ENCODE measurements at places on chromosomes 3 and 15.

- peak; percentile 30 for DNase-seq
These were observed 1.4 kb downstream of the SETD5 start for GRCh38 chr3:9398700-9399336.

DNA sequence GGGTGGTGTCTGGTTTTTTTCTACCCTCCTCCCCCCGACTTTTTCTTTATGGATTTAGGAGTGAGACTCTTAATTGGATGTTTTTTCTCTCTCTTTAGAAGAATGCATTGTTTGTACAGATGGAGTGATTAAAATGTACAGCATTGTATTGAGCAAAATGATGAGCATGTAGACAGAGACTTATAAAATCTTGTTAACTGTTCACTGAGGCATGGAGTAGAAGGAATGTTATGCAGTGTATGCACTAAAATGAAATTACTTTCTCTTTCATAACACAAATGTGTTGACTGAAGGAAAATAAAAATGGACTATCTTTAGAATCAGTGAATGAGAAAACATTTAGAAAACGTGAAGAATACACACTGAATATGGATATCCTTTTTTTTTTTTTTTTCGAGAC is 39.8 kb downstream of the ZFAND6 start:
- no peak for DNase-seq

- DNase-seq: peak; percentile 41
These were observed 1.5 kb upstream of the FSIP1 start for GRCh38 chr15:39784125-39784524.

DNA sequence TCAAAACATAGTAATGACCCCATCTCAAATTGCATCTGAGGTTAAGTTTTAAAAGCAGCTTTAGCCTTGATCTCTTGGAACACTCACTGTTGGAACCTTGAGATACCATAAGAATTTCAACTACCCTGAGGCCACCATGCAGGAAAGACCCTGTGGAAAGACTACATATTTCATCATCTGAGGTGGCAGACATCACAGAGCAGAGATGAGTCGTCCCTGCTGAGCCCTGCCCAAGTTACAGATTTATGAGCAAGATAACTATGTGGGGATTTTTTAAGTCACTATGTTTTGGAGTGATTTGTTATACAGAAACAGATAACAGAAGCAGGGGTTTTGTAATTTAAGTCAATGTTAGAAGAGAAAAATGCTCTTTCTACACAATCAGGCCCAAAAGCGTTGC is 168.4 kb downstream of the STAC start:
- DNase-seq: peak; percentile 38

DNA sequence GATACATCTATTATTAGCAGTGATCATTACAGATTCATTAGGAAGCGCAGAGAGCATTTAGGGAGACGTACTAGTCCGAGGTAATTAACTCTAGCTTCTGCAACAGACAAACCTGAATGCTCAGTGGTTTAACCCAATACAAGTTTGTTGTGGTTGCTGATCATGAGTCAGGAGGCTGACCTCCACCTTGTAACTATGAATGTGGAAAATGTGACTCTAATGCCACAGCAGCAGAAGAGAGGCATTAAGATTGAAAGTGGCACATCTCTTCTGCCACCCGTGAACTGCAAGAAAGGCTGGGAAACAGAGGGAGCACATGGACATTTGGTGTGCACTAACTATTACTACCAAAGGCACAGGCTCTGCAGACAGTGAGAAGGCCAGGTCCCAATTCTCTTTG is 71.2 kb upstream of the C3orf80 start:
- DNase-seq: peak; percentile 19

- DNase-seq: no peak
These were observed 391.4 kb upstream of the DPH6 start for GRCh38 chr15:35937380-35937779.

DNA sequence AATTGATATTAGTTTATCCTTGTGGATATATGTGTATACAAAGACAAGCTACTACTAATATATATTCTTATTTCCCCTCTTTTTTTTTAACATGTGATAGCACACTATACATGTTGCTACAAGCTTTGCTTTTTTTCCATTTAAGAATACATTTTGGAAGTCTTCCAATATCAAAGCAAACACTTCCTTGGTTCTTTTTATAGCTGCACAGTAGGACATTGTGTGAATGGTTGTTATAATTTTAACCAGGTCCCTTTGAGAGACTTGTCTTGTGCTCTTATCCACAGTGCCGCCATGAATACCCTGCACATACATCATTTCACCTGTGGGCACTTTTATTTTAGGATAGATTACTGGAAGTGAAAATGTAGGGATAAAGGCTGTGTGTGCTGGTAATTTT is 88.7 kb downstream of the CACNA2D3 start:
- no peak for DNase-seq

DNA sequence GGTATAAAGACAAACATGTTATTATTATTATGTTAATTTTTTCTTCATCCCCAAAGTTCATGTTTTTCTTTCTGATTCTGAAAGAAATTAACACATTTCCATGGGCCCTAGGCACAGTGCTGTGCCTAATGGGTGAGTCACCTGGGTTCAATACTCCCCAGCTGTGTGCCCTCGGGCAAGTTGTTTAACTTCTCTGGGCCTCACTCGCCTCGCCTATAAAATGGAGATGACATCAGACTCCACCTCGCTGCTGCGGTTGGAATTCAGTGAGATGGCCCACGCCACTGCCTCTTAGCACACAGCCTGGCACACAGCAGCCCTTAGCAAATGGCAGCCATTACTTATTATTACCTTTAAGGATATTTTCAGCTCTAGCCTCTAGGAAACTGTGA is 22.6 kb downstream of the DNASE1L3 start:
- DNase-seq: no peak

DNA sequence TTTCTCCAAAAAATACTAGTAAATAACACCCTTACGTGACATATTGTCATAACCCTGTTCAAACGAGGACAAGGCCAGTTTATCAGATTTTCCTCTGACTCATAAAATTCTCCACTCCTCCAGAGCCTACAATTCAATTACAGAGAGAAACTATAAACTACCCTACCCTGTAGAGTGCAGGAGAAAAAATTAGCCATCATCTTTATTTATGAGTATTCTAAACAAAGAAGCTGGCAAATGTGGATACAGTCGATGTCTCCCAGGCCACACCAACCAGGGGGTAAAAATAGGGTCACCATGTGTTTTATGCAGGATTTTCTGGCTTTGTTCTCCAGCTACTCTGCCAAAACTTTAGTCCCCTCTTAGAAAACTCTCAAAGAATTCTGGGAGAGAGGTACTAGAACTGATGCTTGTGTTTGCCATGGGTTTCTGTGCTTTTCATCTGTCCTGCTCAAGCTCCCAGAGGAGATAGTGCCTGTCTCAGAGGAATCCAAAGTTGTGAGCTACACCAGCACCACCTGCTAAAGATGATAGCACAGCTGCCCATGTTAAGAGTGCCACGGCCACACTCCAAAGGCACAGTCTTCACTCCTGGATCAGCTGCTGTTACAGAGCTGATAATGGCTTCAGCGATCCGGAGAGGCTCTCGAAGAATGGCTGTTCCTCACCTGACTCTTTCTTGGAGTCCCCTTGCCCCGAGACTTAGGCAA is 150.2 kb downstream of the IMPG2 start:
- DNase-seq: no peak

- no peak for DNase-seq
These were observed 41.4 kb upstream of the SLC41A3 start for GRCh38 chr3:126125341-126125740.

GRCh38 chr3:13288732-13289718 is 131.1 kb downstream of the NUP210 start:
- DNase-seq: no peak

Measured in fibroblast of skin of right biceps (primary cell).